Stimulated activated naive CD4-positive, alpha-beta T cell (primary cell): ENCODE measurements at places on chromosomes 5 and 9.

DNA sequence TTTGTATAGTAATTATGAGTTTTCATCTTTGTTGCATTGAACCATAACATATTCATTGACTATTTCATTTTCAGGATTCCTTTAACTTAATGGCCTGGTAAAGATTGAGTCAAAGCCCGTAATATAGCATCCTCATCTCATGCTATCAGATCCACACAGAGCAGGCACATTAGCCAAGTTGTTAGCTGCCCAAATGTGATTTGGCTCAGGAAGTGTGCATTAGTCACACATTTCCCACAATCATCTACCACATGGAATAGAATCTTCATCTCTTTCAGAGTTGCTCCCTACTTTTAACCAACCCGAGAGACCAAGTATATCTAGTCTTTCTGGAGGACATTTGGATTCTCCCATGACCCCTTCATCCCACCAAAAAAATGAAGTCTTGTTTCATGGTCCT, 481.0 kb upstream of the PTGER4 start:
- no peak for DNase-seq

DNA sequence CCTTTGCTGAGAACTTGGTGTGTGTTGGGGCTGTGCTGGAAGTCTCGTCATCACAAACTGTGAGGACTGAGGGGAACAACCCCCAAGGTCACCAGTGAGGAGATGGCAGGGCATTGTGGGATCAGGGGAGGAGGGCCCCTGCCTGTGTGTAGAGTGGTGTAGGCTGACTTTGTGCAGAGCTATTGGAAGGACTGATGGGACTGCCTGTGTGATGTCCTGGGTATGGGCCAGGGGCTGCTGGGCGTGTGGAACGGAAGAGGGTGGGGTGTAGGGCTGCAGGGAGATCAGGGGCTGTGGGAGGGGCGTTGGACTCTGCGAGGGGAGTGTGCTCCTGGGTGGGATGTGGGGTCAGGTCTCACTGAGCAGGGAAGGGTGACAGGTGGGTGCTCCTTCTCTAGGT, 3.6 kb downstream of the WNK2 start:
- DNase-seq: no peak

DNA sequence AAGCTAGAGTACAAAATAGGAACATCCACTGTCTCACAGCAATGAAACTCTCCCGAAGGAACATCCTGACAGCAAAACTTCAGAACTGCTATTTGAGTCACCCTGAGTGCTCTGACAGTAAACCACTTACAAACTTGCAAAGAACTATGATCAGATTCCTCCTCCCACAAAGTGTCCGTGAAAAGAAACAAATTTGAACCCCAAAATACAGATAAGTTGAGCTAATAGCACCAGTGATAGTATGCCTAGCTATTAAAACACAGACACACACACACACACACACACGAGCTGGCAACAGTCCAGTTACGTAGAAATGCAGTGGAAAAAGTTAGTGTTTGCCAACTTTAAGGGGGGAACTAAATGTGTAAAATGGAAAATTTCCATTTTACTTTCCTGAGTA, 3.1 kb upstream of the GLIS3 start:
- DNase-seq: no peak

- no peak for DNase-seq
Measured at GRCh38 chr9:103188781-103189350, 193.7 kb downstream of the CYLC2 start.

DNA sequence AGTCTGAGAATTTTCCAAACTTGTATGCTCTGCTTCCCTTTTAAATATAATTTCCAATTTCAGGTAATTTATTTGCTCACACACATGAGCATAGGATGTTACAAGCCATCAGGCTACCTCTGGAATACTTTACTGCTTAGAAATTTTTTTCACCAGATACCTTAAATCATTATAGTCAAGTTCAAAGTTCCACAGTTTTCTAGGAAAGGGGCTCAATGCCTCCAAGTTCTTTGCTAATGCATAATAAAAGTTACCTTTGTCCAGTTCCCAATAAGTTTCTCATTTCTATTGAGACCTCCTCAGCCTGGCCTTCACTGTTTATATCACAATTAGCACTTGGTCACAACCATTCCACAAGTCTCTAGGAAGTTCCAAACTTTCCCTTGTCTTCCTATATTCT, 16.2 kb upstream of the UGT3A1 start:
- no peak for DNase-seq

DNA sequence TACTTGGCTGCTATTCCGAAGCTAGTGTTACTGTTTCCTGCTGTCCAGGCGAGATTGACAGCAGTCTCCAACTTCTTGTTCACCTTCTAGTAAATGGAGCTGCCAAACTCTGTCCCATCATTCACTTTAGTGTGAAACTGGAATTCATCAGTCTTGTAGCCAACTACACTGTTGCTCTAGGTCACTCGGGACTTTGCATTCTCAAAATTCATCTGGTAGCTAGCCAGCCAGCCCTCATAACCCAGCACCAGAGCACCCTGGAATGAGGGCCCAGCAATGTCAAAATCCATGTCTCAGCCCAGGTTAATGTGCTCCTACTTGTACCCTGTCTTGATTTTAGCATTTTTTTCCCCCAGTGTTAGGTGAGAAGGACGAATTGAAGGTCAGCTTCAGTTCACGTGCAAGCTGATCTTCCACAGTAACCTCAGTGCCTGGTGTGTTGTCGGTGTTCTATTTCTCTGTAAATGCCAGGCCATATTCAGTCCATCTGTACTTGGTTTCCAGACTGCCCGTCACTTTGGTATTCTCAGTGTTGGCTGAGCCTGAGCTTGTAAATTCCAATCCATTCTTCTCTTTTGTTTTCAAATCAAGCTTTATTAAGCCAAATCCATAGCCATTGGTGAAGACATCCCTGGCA, 28.9 kb downstream of the ZNF169 start:
- no peak for DNase-seq

DNA sequence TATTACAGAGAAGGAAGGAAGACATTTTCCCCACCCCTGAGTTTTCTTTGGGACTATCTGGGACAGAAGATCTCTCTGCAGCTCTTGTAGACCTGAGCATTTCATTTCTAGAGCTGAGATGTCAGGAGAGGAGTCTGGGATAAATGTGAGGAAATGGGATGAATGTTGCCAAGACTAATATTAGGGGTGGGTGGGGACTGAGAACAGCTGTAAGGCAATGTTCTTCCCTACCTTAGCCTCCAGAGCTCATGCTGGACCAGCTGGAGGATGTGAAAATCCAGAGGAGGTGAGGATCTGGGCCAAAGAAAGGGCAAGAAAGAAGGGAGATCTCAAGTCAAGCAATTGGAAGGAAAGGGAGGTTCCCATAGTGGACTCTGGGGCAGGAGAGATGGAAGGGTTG, 23.1 kb upstream of the FOXD1 start:
- no peak for DNase-seq

DNA sequence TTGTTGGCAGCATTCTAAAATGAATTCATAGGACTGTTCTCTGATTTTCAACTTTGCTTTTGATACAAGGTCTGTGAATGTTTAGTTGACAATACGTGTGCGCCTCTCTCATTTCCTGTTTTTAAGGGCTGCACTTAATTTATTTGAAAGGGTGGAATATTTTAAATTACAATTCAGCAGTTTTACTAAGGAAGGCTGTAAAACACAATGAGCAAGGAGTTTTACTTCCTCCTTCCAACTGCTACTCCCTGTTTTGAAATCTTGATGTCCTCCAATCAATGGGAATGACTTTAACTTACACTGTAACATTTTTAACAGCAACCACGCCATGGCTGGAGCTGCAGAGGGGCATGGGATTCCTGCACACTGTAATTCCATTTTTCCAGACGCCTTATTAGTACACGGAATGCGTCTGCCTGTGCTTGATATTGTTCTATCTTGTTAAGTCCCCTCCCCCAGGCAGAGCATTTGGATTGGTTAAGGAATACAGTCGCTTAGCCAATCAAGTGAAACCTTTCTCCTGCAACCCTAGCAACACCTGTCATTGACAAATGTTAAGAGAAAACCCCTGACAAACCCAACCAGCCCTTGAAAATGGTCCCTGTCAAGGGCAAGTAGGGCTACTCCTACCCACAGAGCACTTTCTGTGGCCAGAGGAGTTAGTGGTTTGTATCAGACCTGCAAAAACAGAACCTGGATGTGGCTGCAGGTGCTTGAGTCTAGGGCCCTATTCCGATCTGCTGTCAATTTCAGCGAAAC, 12.5 kb upstream of the ZSWIM6 start:
- DNase-seq: peak; percentile 9

DNA sequence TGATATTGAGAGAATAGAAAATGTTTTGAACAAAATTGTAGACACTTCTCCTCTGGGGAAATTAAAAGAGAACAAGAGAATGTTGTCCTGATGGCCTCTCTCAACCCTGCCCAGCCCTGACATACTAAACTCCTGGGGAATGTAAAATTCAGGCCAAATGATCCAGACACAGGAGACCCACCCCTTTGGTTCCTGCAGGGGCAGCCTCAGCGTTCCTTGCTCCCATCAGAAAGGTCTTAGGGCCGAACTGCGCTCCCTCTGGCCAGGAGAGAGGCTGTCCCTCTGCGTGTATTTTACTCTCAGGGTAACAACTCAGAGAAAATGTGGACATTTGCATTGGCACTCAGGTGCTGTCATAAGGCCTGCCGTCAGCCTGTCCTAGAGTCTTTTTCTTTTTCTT, 616.3 kb upstream of the KLF4 start:
- DNase-seq: no peak

- DNase-seq: no peak
Measured at GRCh38 chr5:133777951-133778350, 165.6 kb upstream of the FSTL4 start.
